ENCODE measurements at places on chromosomes 16 and 17.

DNA sequence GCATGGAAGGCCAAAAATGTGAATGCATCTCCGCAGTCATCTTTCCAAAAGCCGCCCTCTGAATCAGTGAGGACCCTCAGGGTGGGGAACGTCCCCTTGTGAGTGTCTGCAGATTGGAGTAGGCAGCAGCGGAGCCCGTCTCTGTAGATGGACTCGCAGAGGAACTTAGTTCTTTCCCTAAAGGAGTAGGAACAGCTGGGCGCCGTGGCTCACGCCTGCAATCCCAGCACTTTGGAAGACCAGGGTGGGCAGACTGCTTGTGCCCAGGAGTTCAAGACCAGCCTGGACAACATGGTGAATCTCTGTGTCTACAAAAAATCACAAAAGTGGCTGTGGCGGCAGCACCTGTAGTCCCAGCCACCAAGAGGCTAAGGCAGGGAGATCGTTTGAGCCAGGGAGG is 53.7 kb downstream of the WDR45B start:
- no peak for DNase-seq

DNA sequence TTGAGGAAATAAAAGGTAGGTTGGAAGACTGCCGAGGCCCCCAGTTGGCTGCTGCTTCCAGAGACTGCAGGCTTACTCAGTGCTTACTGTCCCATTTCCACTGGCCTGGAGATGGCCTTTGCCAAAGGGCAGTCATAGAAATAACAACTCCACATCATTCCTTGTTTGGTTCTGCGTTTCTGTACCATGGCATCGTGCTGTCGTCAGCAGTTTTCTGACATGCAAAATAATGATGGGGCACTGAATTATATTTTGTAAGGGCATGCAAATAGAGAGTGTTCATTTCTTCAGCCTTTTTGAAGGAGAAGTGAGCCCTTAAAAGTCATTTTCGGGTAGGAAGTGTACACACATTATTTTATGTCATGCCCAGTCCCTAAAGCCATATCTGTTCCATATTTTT is 88.9 kb downstream of the RBFOX1 start:
- DNase-seq: no peak

DNA sequence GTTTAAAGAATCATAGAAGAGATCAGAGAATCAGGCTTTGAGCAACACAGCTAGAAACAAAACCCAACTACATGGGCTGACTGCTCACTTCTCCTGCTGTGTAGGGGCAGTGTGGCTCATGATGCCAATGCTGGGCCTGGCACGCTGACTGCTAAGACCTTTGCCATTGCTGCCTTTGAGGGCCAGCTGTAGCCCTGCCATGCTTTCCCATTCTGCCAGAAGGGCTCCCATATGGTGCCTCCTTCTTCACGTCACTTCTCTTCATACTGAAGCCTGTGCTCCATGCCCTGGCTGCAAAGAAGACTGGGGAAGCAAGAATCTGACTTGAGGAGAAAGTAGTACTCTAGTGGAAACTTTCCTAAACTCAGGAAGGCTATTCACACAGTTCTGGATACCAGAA is 232.9 kb downstream of the UTP18 start:
- DNase-seq: no peak

- no peak for DNase-seq
Observed at GRCh38 chr17:41532947-41533570, 5.0 kb upstream of the KRT19 start.

DNA sequence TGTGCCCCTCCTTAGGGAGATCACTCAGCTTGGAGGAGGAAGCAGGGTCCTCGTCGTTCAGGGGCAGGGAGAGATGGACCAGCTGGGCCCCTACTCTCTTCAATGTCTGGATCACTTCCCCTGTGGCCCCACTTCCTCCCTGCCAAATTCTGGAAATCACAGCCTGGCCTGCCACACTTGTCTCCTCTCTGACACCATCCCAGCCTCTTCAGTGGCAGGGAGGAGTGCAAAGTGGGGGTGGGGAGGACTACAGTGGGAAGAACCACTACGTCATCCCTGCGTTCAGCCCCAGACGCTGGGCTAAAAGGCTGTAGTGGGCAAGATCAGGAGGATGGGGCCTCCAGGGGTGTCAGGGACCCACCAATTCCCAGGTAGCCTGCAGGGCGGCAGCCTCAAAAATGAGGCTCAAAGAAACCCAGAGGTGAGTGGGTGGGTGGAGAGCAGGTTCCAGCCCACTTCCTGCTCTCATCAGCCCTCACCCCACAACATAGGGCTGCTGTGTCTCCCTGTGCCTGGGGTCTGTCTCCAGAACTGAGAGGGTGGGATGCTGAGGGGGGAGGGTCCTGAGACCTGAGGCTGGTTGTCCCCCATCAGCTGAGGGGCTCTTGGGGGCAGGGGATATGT is 25.0 kb upstream of the TAC4 start:
- no peak for DNase-seq

GRCh38 chr17:2192367-2193057 is 111.1 kb downstream of the SMG6 start:
- DNase-seq: peak; percentile 41

- no peak for DNase-seq
Observed at GRCh38 chr16:57244463-57244766, 644 bp upstream of the ARL2BP start.

GRCh38 chr17:77834170-77835115 is 124.1 kb upstream of the TNRC6C start:
- DNase-seq: no peak

GRCh38 chr17:12282056-12282455 is 261.4 kb downstream of the MAP2K4 start:
- no peak for DNase-seq

DNA sequence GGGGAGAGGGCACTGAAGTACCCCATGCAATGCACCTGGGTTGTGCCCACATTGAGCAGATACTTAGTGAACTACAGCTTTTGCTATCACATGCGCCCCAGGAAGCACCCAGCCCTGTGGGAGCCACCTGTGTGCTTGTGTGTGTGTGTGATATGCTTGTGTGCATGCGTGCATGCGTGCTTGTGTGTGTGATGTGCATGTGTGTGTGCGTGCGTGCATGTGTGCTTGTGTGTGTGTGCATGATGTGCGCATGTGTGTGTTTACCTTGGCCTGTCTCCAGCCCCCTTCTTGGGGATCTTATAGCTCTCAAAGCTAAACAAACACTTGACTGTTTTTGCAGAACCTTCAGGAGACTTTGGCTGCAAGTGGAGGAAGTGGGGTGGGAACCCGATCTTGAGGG is 841 bp downstream of the C16orf89 start:
- no peak for DNase-seq

DNA sequence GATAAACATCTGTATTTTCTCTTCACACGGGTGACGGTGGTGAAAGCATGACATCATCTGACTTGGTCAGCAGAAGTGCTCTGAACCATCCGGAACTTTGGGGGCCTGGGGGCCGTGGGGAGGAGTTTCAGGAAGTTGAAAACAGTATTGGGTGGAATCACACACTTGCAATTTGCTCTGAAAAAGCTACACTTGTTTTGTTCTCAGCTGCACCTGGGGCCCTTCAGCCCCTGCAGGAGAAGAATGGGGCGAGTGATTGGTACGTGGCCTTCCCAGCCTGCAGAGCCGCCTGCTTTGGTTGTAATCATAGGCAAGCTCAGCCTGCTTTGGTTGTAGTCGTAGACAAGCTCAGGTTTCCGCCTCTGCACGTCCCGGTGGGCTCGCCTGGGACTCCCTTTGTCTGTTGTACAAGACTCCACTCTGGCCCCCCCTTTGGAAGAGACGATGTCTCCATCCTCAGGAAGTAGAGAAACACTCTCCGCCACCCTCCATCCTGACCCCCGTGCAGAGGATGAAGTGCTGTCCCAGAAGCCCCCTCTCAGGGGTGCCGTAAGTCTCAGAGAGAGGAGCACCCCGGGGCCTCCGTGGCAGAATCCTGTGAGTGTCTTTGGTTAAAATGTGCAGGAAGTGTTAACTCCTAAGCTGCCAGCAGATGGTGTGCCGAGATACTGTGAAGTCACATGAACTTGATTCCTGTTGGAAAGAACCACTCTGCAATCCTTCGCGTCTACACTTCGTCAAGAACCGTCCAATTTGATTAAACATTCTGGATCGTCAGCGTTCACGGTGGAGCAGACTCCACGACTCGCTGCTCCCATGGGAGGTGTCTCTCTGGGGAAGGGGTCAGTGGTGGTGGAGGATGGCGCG is 5.4 kb downstream of the BANP start:
- peak; percentile 66 for DNase-seq

DNA sequence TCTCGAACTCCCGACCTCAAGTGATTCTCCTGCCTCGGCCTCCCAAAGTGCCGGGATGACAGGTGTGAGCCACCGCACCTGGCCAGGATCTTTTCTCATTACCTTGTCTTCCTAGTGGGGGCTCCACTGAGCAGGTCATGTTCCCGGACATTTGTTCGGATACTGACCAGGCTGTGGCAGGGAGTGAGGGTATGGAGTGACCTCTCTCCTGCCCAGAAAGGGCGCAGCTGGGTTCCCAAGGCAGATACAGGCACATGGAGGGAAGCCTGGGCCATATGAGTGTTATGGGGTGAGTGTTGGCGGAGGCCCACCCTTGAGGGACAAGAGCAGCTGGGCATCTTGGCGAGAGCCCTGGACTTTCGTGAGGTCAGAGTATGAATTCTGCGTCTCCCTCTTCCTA is 5.5 kb downstream of the SERPINF1 start:
- DNase-seq: no peak

DNA sequence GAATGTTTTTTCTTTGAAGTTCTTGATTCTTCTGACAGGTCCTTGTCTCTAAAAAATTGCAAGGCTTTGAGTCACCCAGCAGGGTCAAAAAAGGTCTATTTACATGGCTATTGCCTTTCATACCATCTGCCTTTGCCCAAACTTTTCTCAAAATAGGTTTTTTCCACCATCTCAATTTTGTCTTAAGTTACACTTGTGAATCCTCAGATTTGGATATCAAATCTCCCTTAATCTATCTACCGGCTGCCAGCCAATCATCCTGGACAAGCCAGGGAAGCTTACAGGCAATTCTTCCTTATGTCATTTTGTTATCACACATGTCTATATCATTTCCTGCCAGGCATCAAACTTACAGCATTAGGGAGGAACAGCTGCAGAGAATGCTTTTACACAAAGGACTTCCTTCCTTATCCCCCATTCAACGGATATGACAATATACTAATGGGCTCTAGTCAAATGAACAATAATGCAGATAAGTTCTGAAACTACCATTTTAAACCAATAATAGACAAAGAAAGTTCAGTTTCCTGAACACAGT is 104.1 kb upstream of the CORO6 start:
- no peak for DNase-seq

DNA sequence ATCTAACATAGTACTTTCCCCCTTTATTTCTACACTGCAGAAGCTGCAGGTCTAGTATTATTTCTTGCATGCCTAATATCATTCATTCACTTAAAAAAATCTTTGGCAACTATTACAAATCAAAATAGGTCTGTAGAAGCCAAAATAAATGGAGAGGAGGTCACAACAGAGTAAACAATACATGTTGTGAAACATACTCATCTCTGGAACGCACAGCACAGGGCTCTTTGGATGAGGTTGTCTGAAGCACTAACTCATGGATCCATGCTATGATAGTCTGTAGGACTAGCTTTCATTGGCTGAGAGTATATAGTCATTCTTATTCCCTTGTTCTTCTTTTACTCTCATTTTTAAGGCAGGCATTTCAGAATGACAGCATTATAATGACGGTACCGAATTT is 21.3 kb downstream of the MYO1D start:
- DNase-seq: no peak

DNA sequence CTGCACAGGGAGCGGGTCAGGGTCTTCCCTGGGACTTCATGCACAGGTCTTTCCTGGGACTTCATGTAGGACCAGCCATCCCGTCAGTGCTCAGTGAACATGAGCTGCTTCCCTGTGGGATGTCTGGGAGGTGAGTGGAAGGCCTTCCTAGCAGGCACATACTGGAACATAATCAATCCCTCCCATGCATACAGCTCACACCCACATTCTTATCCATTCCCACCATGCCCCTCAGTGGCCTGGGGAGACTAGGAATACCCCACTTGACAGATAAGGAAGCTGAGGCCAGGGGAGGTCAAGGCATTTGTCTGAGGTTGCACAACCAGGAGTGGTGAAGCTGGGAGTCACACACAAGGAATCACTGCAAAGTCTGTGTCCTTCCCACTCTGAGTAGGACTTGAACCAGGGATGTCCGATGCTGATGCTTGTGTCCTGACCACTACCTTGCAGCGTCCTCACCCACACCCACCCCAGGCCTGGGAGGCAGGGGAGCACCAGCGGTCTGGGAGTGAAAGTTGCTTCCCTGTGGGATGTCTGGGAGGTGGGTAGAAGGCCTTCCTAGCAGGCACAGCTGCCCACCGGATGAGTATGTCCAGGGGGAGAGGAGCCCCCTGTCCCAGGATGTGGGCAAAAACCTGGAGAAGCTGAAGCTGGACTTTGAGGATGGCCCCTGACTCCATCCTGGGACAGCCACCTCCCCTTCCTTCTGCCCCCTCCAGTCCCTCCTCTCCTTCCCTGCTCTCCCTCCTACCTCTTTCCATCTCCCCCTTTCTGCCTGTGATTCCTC is 1.0 kb upstream of the NLRC5 start:
- DNase-seq: no peak

- DNase-seq: no peak
Observed at GRCh38 chr17:79255926-79256585, 181.4 kb downstream of the ENGASE start.

GRCh38 chr17:29629839-29630238 is 7.1 kb upstream of the CORO6 start:
- no peak for DNase-seq

- DNase-seq: no peak
Observed at GRCh38 chr17:58153671-58154070, 5.5 kb downstream of the OR4D1 start.

DNA sequence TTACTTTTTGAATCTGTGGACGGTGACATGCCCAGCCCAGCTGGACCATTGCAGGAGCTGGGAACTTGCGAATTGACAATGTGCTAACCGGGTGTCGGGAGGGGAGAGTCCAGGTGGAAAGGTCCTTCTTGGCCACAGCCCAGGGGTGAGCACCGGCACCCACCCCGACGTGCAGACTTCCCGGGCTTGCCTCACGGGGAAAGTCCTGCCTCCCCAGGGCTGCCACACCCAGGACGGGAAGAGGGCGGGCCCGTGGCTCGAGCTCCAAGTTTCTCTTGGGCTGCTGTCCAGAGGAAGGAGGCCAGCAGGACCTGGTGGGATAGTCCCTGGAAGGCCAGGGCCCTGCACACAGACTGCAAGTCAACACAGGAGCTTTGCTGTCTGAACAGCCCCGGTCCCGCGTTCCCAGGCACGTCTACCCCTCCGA is 17.7 kb downstream of the CARD14 start:
- no peak for DNase-seq

GRCh38 chr16:58057121-58057520 is 31.6 kb downstream of the MMP15 start:
- no peak for DNase-seq

All from activated naive CD4-positive, alpha-beta T cell treated with anti-CD3 and anti-CD28 coated beads, Interleukin-2, amount 50 U/mL, for 16 hours (primary cell).